Activated CD4-positive, alpha-beta T cell treated with anti-CD3 and anti-CD28 coated beads, Interleukin-2, Interleukin-6, amounts not matched to agents 100 ng/mL and 50 ng/mL, durations not matched to agents 16 hours and 8 hours (primary cell): ENCODE measurements at places on chromosomes 2 and 18.

DNA sequence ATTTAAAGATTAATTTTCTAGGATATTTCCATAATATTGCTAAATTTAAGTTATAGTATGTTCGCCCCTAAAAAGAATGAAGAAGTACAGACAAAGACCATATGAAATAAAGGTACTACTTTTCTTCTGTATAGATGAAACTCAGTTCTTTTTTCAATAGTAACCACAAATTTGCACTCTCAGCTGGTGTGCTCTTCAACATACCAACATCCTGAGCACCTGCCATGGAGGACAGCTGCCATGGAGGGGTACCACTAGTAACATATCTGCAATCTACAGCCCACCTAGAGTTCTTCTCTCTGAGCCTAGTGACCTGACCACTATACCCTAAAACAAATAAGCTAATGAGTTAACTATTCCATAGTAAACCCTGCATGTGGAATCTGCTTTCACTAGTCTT lies 36.8 kb upstream of the ERCC3 start:
- no peak for DNase-seq

DNA sequence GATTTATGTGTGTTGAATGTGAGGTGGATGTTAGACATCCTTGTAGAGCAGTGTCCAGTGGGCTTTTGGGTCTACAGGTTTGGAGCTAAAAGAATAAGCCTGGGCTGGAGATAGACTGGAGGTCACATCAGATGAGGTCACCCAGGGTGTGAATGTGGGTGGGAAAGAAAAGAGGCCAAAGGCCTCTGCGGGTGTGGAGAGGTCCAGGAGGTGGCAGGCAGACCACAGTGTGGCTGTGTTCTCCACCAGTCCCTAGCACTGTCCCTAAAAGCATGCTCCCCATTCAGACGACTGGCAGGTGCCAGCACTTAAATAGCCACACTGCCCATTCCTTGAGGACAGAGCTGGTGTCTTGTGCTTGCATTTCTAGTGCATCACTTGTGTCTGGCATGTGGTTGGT lies 4.1 kb downstream of the ATG4B start:
- no peak for DNase-seq

DNA sequence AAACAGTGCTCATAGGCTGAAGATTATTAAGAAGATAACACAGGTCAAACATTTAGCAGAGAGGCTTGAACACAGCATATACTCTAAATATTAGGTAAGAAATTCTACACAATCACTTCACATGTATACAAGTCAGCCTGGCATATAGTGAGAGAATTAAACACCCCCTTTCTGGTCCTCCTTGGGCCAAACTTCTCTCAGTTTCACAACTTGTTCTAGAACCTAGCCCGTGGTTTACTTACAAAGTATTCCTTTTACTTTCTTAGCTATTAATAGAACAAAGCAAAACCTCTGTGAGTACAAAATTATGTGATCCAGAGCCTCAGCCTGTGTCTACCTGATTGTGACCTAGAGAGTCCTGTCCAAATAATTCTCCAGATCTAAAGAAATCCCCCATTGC lies 562.8 kb downstream of the TNS1 start:
- DNase-seq: no peak

DNA sequence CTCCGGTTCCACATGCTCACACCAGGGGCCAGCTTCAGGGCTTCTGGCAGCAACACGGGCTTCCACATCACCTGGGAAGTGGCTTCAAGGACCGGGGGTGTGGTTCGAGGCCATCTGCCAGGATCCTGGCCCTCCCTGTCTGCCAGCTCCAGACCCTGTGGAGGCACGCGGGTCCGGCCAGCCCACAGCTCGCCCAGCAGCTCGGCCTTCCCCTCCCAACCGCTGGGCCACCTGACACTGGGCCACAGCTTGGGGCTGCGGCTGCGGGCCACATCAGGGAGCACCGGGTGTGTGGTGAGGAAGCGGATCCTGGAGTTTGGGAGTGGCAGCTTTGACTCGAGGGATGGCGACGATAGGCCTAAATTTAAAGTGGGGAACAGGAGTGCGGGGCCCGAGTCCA lies 7.0 kb downstream of the C2orf81 start:
- no peak for DNase-seq

- no peak for DNase-seq
Measured at GRCh38 chr2:28378679-28379584, 13.7 kb upstream of the FOSL2 start.

DNA sequence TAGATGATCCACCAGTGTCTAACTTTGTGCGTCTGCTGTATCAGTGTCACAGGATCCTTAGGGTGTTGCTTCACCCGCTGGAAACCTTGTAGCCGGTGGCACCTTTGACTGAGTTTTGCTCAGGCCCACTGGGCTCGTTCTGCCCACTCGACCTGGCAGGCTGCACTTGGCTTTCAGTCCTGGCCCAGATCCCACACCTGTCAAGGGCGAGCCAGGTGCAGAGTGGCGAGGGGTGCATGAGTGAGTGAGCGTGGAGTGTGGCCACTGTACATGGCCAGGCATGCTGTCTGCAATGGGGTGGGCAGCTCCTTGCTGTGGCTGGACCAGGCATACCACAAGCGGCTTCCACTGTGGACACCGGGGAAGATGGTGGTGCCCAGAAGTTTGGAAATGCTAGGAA lies 179.0 kb downstream of the FAM210A start:
- no peak for DNase-seq
